ENCODE measurements at places on chromosomes 7 and 10.

GRCh38 chr10:32190890-32191491, 134.8 kb upstream of the KIF5B start:
- no peak for DNase-seq

GRCh38 chr10:62047228-62047892, 145.9 kb downstream of the ARID5B start:
- no peak for DNase-seq

DNA sequence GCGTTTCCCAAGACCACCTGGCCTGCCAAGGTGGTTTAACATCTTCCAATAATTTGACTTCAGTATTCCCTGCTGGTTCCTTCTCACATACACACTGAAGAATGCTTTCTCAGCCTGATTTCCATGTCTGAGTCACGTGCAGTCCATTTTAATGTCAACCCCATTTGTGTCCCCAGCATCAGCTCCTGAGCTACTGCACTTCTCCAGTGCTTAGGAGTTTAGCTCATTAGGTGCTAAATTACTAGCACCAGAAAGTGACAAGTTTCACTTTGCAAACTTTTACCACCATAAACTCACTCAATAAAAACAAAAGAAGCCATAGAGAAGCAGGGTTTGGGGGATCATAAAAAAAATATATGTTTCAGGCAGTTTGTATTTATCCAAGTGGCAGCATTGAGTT, 279.3 kb upstream of the SORCS1 start:
- no peak for DNase-seq

GRCh38 chr10:4512671-4513240, 313.3 kb upstream of the AKR1E2 start:
- no peak for DNase-seq

GRCh38 chr7:20267482-20267881, 50.3 kb upstream of the MACC1 start:
- DNase-seq: no peak

DNA sequence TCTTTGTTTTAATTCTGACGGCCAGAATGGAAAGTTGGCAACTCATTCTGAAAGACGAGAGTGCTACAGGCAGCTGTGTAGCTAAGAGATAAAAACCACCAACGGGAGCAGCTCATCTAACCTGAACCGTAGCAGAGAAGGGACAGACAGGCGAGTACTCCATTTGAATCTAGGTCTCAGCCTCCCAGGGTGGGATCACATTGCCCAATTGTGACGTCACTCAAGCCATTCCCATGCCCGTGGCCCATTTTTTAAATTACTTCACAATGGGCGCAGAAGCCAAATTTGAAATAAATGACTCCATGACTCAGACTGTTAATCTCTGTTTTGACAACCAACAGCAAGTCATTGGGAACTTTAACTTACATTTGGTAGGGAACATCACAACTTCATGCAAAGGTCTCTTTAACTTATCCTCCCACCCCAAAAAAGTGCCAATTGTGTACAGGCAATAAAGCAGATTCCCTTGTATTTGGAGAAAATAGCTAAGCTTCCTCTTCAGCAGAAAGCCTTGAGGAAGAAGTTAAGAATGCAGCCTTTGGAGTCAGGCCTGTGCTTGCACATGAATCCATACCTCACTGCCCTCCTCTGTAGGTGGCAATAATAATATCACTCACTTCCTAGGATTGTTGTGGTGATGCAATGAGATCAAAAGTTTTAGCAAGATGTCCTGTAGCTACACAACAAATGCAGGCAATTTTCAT, 93.2 kb upstream of the KIF5B start:
- DNase-seq: no peak

GRCh38 chr7:144497282-144497681, 93.8 kb upstream of the NOBOX start:
- DNase-seq: no peak

DNA sequence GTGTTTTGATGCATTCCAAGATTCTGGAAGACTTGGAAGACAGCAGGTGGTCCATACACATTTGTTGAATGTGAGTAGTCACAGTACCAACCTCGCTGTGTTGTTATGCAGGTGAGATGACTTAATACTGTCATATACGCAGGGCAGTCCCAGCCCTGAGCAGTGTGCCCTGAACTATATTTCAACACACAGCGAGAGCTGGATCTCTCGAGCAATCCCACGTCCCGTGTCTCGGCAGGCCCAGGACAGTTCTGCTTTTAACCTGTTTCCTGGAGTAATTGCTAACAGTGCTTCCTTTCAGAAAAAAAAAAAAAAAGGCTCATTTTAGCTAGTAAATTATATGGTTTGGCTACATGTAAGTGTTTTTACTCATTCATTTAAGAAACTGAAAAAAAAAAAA, 179.7 kb downstream of the PRKCQ start:
- no peak for DNase-seq

DNA sequence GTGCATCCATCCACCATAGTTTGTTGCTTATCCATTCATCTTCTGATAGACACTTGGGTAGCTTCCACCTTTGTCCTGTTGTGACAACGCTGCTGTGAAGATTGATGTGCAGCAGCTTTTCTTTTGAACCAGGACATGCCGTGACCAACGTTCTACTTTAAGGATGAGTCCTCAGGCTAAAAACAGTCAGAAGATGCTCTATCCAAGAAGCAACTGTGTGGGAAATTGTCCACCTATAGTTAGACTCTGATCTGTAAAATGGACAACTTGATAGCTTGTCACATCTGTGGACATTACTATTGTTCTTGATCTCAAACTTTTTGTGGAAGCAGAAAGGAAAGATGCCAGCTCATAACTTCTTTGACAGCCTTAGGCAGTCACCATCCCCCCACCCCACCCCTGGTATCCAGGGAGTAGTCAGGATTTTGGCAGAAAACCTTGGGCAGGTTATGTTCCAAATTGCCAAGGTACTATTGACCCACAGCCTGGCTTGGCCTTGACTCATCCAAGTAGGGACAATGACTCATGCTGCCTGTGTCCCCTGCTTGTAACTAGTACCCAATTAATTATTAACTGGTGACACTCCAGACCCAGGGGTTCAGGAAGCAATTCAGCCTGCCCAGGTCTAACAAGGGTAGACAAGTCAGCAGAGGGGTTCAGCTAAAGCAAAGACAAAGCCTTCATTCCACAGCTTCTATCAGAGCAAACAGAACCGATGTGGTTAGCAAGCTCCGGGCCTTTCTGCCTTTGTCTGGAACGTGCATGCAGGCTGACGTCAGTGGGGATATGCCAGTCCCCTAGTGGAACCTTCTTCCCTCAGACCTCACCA, 99.6 kb upstream of the ANLN start:
- no peak for DNase-seq

DNA sequence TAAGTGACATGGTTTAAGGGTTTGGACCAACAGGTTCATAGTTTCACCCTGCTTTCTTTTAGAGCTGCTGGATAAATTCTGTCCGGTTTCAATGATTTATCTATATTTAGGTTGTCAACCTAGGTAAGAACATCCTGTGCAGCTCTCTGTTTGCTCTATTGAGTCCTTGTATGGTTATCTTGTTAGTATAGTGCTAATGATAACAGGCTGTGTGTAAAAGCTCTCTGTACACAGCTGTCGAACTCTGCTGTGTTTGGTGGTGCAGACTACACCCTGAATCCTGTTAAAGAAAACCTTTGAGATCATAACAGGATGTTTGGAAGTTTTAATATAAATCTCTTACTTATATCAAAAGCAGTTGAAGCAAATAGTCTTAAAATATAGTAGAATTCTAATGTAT, 219.2 kb downstream of the SDK1 start:
- DNase-seq: no peak

DNA sequence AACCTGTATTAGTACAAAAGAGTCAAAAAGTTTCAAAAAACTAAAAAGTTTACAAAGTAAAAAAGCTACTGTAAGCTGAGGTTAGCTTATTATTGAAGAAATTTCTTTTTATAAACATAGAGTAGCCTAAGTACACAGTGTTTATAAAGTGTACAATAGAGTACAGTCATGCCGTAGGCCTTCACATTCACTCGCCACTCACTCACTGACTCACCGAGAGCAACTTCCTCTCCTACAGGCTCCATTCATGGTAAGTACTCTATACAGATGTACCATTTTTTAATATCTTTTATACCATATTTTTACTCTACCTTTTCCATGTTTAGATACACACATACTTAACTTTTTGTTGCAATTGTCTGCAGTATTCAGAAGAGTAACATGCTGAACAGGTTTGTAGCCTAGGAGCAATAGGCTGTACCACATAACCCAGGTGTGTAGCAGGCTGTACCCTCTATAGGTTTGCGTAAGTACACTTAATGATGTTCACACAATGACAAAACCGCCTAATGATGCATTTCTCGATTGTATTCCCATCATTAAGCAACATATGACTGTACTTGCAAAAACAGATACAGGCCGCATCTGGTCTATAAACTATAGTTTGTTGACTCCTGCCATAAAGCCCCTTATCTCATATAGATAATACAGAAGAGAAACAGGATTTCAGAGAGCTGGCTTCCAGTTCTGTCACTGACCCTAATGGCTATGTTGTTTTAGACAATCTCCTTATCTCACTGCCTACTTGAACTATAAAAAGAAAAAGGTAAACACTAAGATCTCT, 438.8 kb downstream of the HTR7 start:
- DNase-seq: no peak

GRCh38 chr10:68900427-68901104, 549 bp upstream of the DDX50 start:
- peak; percentile 52 for DNase-seq

- DNase-seq: no peak
Observed at GRCh38 chr10:95356190-95356955, 65.6 kb upstream of the PDLIM1 start.

- no peak for DNase-seq
Observed at GRCh38 chr7:104530251-104530650, 201.8 kb downstream of the LHFPL3 start.

GRCh38 chr10:103852189-103852711, 3.1 kb downstream of the SH3PXD2A start:
- no peak for DNase-seq

All from stimulated activated CD8-positive, alpha-beta memory T cell treated with anti-CD3 and anti-CD28 coated beads, Interleukin-15, amount 100 ng/mL, for 24 hours (primary cell).